Stimulated activated naive CD8-positive, alpha-beta T cell treated with anti-CD3 and anti-CD28 coated beads, Interleukin-15, Interleukin-2, amounts not matched to agents 100 U/mL and 50 U/mL, for 24 hours (primary cell): ENCODE measurements at places on chromosomes 6 and 20.

DNA sequence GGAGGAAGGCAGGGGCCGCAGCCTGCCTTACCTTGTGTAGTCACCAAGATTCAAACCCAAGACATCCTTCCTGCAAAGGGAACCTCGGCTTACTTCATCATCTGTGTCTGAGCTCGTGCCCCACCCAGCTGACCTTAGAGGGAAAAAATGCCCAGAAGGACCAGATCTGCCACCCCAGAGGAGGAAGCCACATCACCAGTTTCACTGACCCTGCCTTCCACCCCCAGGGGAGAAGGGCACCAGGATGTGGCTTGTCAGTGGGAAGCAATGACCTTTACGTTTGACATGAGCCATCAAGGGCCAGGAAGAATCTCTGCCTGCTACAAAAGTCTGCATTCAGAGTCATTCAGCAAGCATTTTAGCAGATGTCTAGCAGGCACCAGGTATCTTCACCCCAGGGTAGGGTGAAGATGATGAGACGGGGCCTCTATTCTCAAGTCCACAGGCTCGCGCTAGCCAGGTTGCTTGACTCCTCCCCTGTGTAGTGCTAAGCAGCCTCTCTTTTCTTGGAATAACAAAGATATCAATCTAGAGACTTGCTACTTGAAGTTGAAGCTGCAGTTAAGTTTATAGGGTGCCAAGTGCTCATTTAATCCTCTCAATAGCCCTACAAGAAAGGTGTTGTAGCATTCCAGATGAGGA lies 28.1 kb downstream of the HM13 start:
- peak; percentile 71 for DNase-seq

- DNase-seq: peak; percentile 67
These were observed 42.8 kb upstream of the TAF8 start for GRCh38 chr6:42007286-42008137.

- no peak for DNase-seq
These were observed 1784.9 kb upstream of the DEFB115 start for GRCh38 chr20:29472606-29473005.

GRCh38 chr6:52728394-52728793 lies 34.9 kb downstream of the GSTA2 start:
- DNase-seq: no peak

GRCh38 chr6:48986105-48986504 lies 476.9 kb downstream of the MMUT start:
- no peak for DNase-seq

DNA sequence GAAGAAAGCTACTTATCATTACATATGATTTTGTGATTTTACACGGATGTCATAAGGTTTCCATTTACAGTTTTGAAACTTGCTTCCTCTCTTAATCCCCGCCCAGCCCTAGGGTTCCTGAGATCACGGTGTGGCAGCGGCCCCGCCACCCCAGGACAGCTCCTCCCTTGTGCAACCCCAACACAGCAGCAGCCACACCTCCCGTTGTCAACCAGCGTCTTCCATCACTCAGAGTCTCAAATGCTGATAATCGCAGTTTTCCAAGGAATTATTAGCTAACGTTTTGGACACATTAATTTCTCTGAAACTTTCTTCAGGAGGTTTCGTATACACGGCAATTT lies 204.8 kb downstream of the THBS2 start:
- no peak for DNase-seq

- no peak for DNase-seq
These were observed 106.2 kb downstream of the ARHGAP18 start for GRCh38 chr6:129603741-129604140.

DNA sequence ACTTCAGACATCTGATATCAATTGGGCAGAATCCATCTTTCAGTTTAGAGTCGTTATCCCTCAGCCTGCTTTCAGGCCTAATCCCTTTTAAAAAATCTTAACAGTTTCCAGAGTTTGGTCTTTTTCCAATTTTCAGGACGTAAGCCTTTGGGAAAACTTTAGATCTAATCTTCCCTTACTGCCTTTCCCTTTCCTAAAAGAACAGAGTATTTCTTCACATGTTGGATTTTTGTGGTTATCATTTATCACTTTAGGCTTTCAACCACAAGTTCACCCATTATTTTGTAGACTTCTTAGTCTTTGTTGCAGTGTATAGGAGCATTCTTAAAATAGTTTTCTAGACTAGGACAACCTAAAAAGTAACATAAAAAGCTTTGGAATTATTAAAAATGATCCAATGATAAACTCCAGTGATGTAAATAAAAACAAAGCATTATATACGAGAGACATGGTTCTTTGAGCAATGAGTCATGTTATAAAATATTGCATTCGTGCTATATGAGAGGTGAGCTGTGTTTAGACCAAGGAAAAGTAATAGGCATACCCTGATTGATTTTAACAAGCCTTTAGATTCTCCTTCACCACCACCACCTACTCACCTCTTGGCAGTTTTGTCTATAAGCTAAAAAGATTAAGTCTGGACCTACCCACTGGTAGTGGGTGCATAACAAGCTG lies 90.4 kb upstream of the MCHR2 start:
- no peak for DNase-seq

DNA sequence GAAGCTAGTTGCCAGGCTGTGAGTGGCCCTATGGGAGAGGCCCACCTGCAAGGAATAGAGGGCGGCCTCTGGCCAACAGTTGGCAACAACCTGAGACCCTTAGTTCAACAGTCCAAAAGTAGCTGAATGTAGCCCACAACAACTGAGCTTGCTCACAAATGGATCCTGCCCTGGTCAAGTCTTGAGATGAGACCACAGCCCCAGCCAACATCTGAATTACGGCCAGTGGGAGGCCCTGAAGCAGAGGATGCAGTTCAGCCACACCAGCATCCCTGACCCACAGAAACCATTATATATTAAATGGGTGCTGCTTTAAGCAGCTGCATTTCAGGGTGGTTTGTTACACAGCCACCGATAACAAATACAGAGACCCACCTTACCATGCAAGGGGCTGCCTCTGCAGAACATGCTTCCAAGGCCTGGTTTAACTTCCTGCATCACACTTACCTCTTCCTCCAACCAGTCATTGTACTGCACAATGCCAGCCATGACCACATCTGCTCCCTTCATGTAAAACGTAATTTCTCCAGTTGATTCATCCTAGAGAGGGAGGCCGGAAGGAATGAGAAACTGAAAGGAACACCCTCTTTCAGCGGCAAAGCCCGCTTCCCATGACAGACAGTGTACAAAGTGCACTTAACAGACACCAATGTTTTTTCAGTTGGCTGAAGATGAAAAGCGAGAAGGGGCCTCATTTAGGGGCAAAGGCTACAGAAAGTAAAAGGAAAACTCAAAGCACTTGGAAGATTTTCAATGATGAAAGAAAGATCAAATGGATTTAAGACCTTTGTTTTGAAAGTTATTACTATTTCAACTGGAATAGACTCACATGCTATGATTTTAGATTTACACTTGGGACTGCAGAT lies 86.2 kb upstream of the NFATC2 start:
- DNase-seq: no peak

DNA sequence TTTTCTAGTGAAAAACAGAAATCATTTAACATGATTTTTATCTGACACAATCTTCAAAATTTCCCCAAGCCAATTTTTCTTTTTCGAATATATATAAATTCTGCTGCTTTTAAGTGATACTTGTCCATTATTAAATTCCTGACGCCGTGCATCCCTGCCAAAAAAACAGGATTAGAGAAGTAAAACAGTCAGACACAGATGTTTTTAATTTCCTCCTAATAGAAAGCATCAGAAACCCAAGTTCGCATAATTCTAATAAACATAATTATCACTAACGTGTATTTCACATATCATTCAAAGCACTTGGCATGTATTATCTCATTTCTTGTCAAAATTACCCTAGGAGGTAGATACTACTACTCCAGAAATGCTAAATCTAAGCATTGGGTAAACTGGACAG lies 179.5 kb downstream of the ZFP64 start:
- no peak for DNase-seq

DNA sequence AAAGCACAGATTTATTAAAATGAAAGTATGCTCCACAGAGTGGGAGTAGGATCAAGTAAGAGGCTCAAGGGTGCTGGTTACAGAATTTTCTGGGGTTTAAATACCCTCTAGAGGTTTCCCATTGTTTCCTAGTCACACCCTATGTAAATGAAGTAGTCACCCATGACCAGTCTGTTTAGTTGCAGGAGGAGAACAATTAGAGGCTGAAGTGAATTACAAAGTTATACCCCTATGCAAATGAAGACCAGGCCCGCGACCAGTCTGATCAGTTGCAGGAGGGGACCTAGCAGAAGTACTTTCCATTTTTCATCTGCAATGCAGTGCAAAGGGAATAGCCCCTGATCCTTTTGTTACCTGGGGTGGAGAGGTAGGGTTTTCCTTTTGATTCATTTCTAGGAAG lies 11.8 kb upstream of the FILIP1 start:
- no peak for DNase-seq

DNA sequence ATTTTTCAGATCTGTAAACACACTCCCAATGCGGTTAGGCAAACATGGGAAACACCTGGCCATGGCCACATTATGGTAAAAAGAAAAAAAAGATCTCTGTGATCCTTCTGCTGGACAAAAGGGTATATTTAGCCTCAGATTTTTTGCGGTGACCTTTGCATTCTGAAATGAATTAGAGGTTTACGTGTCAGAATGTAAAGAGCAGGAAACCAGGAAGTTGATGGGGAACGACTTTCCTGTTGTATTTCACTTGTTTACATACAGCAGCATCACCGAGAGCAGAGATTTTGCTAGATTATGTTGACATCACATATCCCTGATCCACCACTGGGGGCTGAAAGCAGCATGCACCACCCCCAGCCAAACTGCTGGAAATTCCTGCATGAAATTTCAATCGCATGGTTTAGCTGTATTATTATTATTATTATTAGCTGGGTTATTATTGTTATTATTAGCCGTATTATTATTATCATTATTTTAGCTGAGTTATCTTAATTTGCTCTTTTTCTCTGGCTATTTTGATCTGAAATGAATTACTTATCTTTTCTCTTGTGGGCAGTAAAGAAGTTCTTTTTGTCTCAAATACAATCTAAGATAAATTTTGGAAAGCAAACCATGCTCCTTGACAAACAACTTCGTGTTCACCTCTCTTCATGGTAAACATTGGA lies 189.4 kb downstream of the ZFP64 start:
- DNase-seq: no peak

DNA sequence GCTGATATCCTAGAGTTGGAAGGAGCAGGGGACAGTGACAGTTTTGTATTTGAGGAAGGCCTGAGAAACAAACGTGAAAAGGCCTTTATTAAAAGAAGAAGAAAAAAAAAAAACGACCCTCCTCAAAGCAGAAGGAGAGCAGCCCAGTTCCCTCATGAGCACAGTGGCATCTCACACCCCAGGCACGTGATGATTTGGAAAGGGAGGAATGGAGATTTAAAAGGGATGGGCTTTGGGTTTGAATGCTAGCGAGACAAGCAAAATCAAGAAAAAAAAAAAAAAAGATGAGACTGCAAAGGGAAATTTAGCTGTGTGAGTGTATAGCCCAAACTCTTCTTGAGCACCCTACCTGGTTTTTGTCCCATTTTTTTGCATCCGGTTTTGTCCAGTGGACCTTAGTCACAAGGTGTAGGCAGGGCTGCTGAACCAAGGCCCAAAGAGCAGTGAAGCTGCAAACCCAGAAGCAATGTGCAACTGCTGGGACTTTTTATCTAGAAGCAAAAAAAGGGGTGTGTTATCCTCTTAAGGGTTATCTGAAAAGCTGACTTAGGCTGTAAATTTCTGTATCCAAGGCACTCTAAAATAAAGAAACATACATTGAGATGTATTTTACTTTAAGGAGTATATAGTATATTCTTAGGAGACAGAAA lies 54.5 kb upstream of the RREB1 start:
- DNase-seq: no peak

- DNase-seq: no peak
These were observed 41.0 kb downstream of the MTRES1 start for GRCh38 chr6:107068691-107069630.

GRCh38 chr6:133339543-133340384 lies 98.6 kb downstream of the EYA4 start:
- no peak for DNase-seq

DNA sequence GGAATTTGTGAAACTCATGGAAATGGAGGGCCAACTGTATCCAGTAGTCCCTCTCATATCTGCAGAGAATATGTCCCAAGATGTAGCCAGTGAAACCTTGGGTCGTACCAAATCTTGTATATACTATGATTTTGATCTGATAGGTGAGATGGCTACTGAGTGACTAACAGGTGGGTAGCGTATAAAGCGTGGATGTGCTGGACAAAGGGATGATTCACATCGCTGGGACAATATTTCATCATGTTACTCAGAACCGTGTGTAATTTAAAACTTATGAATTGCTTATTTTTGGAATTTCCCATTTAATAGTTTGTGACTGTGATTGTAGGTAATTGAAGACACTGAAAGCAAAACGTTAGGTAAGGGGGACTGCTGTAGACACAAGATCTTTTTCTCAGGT lies 144.1 kb downstream of the SMAP1 start:
- DNase-seq: no peak

- no peak for DNase-seq
These were observed 283.9 kb downstream of the UBE3D start for GRCh38 chr6:82781620-82782204.
